ENCODE measurements at places on chromosomes 2 and 18.
A peak's percentile ranks its signal among the peaks of the same experiment; 100 is the strongest.

GRCh38 chr2:218077464-218078216 is 8.6 kb downstream of the RUFY4 start:
- DNase-seq = no peak

GRCh38 chr2:29987146-29987545 is 65.8 kb upstream of the ALK start:
- DNase-seq = no peak

- DNase-seq = no peak
These were observed 113.5 kb downstream of the CSRNP3 start for GRCh38 chr2:165582863-165583506.

GRCh38 chr18:12398625-12399024 is 9.1 kb upstream of the PRELID3A start:
- no peak for DNase-seq

DNA sequence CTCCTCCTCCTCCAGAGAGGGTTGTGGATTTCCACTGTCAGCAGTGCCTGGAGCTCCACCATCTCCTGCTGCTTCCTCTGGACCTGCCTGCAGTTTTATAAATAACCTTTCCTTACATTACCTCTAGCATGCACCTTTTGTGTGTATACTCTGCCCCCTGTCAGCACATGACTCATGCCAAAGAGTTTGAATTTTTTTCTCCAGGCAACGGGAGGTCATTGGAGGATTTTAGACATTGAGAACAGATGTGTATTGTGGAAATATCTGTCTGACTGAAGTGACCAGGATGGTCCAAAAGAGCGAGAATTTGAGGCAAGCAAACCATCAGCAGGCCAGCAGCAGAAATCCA is 31.7 kb downstream of the IL37 start:
- DNase-seq = no peak

- DNase-seq = no peak
These were observed 254.0 kb downstream of the CALCRL start for GRCh38 chr2:187194049-187194448.

DNA sequence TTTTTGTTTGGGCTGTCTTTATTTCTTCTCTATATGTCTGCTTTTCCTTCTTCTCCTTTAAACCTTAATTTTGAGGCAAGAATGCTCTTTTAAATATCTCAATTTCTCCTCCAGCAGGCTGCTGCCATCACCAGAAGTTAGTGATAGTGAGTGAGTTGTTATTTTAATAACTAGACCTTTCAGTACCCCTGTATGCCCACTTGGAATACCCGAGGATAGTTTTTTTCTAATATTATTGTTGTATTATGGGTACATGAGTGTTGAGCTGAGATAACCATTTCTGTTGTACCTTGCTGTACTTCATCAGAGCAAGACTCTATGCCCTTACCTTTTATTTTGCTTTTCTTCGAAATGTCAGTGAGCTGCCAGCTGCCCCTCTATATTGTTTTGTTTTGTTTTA is 50.1 kb downstream of the PPM1B start:
- DNase-seq = no peak

GRCh38 chr2:46731280-46731679 is 184.3 kb downstream of the MCFD2 start:
- DNase-seq = no peak

GRCh38 chr2:24272161-24272802 is 88.1 kb downstream of the ITSN2 start:
- DNase-seq = no peak

- no peak for DNase-seq
These were observed 13.9 kb downstream of the PAX8 start for GRCh38 chr2:113264713-113265403.

- no peak for DNase-seq
These were observed 9.1 kb downstream of the NEURL3 start for GRCh38 chr2:96495982-96496629.

GRCh38 chr2:46632349-46632748 is 153.0 kb downstream of the TMEM247 start:
- DNase-seq = peak; percentile 34

DNA sequence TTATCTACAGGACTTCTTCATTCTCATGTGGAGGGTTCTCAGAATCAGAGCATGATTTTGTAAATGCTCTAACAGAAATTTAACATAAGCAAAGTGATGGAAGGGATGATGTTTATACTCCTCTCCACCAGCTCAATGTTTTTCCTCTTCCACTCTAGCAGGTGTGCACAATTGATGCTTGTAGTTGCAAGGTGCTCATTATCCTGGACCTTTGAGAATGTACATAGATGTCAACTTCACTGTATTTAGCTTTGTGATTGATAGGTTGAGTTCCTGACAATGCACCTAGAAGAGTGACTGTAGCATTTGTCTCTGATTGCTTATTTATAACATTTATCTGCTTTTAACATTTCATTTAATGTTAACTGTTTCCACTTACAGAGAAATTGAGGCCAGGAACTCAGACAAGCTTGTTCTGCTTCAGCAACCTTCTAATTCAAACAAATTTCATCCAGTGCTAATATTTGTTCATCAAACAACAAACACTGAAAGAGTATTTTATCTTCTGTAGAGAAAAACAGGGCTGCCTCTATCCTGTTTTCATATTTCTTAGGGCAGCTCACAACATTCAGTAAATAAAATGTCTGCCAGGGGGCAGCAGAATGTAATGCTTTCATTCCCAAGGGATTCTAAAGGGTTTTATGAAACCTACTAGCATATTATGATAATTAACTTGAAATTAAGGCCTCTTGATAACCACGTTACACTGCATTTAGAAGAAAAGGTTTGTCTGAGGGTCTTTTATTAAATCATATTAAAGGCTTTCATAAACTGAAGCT is 127.9 kb upstream of the NOL4 start:
- no peak for DNase-seq

GRCh38 chr2:218815649-218816048 is 16.0 kb downstream of the PRKAG3 start:
- no peak for DNase-seq

- peak; percentile 45 for DNase-seq
These were observed 36.7 kb downstream of the SP140 start for GRCh38 chr2:230262246-230262645.

DNA sequence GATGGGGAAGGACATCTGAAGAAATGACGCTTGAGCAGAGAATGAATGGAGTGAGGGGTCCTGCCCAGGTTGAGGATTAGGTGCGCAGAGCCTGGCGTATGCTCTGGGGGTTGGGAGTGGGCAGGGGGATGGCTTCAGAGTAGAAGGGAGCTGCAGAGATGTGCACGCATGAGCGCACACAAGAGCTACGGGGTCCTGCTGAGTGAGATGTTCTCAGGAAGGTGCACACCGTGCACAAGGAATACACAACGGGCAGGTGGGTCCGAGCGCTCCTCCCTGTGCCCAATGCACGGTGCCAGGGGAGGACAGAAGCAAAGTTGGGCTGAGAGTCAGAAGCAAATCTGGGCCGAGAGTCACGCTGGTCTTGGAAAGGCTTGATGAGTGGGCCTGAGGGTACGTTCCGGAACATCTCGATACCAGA is 25.5 kb downstream of the TWIST2 start:
- no peak for DNase-seq

DNA sequence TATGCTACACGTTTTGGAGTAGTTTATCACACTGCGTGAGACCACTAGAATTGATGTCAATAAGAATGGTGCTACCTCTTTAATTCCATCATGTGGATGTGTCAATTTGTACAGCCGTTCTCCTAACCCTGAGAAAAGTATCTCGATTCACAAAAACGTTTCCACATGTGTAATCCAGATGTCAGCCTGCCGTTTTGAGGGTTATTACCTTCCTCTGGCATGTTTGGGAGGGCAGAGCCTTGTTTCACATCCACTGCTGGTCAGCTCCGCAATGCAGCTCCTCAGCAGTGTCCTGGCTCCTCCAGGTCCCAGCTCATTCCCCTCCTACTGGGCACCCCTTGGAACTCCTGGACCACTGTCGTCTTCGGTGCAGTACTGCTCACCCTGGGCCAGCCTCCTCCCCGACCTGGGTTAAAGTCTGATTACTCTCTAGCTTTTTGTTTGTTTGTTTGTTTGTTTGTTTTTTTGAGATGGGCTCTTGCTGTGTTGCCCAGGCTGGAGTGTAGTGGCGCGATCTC is 34.6 kb downstream of the COPS7B start:
- no peak for DNase-seq

DNA sequence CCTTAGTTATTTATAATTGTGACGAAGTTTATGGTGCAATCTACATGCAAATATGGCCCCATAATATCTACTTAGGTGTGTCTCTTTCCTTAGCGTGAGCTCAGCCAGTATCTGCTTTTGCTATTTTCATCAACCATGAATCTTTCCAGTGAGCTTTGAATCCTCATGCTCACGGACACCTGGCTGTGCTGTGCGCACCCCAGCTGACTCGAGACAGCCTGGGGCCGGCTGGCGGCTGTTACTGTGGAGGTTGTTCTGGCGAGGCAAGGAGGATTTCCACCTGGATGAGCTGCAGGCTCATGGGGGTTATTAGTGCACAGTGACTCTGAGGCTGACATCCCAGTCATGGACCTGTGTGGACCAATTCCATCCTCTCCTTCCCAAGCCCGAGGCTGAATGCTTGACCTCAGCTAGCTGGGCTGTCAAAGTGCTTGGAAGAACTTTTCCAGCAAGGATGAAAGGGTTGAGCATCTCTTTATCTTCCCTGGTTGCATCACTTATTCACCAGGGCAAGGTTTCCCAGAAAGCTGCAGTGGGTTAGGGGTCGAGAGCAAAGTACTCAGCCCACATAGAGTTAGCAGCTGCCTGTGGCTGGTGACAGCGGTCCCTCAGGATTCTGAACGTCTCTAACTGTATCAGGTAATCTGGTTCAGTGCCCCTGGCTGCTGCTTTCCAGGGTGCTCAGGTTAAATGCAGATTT is 141.7 kb downstream of the ARL4C start:
- no peak for DNase-seq

GRCh38 chr2:68333009-68333408 is 13.3 kb upstream of the CNRIP1 start:
- DNase-seq = no peak

GRCh38 chr2:54602736-54603322 is 120.6 kb upstream of the EML6 start:
- no peak for DNase-seq

DNA sequence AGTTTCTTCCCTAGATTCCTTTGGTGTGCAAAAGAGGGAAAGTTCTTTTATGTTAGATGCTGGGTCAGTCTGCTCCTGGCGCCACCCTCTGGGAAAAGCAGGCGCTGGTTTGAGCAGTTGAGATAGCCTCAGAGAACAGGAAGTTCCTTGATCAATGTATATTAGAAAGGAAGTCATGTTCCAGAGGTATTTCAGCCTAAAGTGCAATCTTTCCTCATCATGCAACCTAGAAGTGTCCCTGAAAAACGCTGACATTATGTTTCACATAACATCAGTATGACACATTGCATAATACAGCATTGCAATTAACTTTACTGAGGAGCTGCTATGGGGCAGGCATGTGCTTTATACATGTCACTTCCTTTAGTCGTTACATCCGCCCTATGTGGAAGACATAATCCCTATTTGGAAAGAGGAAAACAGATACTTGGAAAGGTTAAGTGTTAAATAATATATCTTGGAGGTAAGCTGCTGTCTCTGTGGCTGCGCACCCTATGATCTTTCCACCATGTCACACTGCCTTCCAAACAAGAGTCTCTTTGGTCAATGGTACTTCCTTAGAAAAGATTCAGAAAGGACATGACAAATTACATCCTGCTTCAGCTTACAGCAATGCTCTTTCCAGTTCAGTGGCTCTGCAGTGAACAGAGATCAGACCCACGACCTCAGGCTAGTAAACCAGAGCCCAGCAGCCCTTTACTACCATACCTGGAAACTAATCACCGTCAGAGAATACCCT is 369.7 kb downstream of the RAD51AP2 start:
- DNase-seq = no peak

- no peak for DNase-seq
These were observed 74.4 kb upstream of the ASB18 start for GRCh38 chr2:236338495-236339184.

DNA sequence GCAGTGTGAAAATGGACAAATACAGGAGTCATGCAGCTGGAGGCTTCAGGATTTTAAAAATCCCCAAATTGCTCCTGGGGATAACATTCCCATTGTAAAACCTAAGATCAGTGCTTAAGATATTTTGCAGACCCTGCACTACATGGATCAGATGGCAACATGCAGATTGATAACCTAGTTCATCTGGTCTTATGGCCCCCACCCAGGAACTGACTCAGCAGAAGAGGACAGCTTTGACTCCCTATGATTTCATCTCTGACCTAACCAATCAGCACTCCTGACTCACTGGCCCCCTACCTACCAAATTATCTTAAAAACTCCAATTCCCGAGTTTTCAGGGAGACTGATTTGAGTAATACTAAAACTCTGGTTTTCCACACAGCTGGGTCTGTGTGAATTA is 20.0 kb downstream of the SRBD1 start:
- DNase-seq = no peak

DNA sequence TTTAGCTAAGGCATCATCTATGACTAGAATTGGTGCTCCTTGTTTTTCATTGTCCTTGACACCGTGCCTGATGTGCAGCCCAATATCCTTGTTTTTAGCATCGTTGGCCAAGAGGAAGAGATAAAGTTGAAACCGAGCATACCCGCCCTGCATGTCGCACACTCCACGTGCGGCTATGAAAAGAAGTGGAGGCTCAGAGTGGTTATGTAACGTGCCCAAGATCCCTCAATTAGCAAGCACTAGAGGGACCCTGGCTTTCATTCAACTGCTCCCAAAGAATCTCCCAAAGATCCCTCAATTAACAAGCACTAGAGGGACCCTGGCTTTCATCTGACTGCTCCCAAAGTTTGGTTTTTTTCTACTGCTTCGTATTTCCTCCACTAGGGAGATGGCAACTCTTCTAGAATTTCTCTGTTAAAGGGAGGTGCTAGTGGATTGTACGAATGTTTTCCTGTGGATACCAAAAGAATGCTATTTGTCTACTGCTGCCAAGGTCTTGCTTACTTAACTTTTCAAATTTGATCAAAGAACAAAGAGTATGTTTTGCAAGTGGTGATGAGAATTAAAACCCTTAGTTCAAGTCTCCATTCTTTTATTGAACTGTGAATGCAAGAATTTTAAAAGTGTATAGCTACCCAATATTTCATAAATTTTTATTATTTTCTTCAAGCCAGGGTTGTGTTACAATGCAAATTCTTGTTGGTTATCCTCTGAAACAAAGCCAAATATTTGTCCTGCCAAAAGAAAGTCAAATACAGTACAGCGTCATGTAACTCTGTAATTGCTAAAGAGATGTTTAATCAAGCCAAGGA is 92.1 kb downstream of the AOX1 start:
- no peak for DNase-seq

- no peak for DNase-seq
These were observed 22.6 kb downstream of the CHMP1B start for GRCh38 chr18:11873670-11874340.

DNA sequence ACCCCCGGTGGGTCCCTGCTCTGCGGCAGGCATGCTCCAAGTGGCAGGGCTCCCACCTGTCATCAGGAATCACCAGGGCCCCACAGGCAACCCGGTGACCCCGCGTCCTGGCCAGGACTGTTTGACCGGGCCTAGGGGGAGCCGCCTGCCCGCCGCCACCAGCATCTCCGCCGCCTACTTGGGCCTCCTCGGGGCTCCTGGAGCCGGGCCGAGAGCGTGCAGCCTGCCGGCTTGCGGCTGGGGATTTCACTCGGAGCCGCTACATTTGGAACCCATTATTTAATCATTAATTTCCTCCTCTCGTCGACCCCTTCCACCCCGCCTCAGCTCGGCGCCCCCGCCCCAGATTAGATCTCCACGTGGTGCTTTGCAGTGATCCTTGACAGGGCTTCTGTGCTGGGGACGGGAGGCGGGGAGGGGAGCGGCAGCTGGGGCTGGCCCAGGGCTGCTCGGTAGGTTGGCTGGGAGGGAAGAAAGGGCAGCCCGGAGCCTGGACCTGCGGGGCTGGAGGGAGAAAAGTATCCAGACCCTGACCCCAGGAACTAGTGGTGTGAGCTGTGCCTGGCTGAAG is 295.4 kb downstream of the CYP26B1 start:
- DNase-seq = no peak
